Activated CD4-positive, alpha-beta T cell treated with anti-CD3 and anti-CD28 coated beads for 4 hours (primary cell): ENCODE measurements at places on chromosomes 1 and 21.

DNA sequence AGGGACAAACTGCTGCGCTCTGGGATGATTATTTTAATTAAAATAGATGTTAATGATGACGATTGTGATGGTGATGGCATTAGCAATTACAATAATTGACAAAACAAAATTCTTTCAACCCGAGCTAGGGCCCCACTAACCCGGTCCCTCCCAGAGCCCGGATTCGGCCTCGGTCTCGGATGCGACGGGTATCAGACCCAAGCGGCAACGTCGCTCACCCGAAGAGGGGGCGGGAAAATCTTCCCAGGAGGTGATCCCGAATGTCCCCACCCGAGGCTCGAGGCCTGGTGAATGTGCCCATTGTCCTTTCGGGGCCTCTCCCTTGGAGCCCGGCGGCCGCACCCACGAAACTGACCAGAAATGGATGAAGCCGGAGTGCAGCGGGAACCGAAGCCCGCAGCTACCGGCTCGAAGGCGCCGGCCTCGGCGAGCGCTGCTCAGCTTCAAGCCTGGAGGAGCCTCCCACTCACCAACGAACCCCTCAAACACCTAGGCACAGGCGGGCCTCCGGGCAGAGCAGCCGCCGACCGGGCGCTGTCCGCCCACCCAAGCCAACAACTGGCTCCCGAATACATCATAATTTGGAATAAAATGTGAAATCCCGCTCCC, 1.2 kb downstream of the TAL1 start:
- DNase-seq, result no peak

DNA sequence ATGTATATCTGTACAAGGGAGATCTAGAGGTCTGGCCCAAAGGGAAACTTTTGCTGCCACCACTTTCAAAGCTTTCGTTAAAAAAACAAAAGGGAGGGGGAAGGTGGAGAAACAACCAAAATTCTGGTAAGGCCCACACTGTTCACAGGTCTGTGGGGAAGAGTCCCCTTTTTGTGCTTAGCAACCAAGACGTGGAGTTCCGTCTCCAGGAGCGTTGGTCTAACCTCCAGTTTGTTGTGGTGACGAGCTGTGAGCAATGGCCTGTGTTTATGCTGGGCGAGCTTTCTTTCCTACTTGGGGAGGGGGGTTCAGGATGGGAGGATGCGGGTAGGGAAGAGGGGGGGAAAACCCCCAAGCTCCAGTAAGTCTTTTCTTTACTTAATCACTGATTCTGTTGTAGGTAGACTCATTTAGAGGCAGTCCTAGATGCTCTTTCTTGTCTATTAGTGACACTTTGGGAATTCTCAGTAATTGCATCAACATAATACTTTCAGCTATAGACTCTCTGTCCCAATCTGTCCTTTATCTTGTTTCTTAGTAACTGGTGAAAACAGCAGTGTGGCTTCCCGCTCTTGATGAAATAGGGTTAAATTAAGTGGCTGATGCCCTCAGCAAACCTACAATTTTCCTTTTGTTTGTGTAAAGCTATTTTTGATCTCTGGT, 1.5 kb downstream of the HIPK1 start:
- DNase-seq, result peak; percentile 54

DNA sequence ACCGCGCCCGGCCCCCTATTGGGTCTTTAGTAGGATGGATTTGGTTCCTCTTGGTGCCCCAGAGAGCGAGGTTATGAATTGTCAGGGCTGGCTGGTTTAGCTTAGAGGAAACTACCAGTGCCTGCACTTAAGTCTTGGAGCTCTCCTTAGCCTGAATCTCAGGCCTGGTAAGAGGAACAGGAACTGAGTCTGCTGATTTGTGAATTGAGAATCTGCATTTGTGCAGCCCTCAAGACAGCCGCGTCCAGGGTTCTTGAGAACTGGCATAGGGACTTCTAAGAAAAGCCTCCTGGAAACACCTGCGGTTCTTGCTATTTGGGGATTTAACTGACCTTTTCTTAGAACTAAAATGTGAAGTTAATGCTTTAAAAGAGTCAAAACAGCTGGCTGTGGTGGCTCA, 1.7 kb downstream of the NECAP2 start:
- DNase-seq, result no peak

DNA sequence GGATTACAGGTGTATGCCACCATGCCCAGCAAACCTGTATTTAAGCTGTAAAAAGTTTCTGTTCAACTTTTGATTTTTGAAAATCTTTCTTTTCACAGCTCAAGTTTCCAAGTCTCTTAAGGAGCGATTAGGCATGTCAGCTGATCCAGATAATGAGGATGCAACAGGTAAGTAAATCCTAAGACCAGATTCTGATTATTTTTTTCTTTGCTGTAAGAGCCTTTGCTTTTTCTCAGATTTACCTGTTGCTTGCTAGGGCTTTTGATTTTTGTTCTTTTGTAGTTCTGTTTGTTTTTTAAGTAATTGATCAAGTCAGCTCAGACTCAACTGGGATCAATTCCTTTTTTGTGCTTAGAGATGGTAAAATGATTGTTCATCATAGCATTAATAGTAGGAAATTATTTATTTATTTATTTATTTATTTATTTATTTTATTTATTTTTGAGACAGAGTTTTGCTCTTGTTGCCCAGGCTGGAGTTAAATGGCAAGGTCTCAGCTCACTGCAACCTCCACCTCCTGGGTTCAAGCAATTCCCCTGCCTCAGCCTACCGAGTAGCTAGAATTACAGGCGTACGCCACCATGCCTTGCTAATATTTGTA, 21.1 kb upstream of the SNRPE start:
- no peak for DNase-seq

DNA sequence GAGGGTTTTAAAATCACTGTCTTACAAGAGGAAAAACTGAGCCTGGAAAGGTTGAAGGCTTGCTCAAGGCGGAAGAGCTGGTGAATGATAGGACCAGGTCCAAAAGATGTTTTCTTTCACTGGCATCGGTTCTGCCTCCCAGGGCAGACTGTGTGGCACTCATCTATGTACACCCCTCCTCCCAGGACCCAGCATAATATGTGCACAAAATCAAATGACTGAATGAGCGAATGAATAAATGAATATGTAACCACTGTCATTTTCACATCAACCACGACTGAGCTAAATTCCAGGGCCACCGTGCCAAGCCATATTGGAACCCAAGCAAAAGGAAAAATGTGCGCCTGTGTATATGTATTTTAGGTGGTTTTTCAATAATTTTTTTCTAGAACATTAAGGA, 99.3 kb upstream of the ZBTB40 start:
- DNase-seq, result no peak

GRCh38 chr1:183991348-183991747, 46.2 kb downstream of the COLGALT2 start:
- DNase-seq, result no peak

- peak; percentile 22 for DNase-seq
Observed at GRCh38 chr1:172837816-172838679, 179.1 kb downstream of the FASLG start.
